Astrocyte of the cerebellum (primary cell): ENCODE measurements at places on chromosomes 16 and 17.

- no peak for DNase-seq
Measured at GRCh38 chr17:16873174-16874035, 98.5 kb downstream of the TNFRSF13B start.

GRCh38 chr16:57536306-57537193, at the start of gene CCDC102A:
TSS of gene CCDC102A (minus strand) at chr16:57536571. CDS start at chr16:57529177, 7,394 bp downstream.
- no peak for DNase-seq

GRCh38 chr17:41917192-41917591, 1.6 kb downstream of the ACLY start:
- peak; percentile 38 for DNase-seq

GRCh38 chr17:60393840-60394723, 2.1 kb upstream of the USP32 start:
- no peak for DNase-seq

- DNase-seq: no peak
Measured at GRCh38 chr17:77164483-77165091, 23.8 kb downstream of the SEC14L1 start.

DNA sequence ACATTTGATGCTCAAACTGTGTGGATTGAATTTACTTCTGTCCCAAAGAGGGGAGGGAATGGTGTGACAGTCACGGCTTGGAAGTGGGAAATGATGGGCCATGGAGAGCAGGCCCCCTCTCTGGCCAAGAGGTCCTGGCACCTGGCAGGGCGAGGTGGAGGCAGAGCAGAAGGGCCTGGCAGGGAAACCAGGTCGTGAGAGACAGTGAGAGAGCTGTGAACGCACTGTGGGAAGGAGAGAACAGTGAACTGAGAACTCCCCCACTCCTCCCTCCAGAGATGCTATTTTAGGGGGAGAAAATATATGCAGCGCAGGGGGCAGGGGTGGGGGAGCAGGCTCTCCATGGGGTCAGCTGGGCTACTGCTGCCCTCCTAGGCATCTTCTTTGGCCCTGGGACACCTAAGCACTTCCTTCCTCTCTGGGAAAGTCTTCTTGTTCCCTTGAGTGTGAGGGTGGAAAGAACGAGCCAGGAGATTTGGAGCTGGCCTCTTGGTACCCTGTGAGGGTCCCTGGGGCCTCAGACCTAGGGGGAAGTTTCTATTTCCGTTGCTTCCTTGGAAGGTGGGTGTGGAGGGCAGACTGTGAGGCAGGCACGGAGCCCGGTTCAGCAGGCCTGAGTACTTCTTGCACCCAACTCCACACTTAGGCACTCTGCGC, 17.2 kb upstream of the TBX21 start:
- DNase-seq: no peak

- no peak for DNase-seq
Measured at GRCh38 chr17:9872852-9873251, 32.2 kb downstream of the RCVRN start.

DNA sequence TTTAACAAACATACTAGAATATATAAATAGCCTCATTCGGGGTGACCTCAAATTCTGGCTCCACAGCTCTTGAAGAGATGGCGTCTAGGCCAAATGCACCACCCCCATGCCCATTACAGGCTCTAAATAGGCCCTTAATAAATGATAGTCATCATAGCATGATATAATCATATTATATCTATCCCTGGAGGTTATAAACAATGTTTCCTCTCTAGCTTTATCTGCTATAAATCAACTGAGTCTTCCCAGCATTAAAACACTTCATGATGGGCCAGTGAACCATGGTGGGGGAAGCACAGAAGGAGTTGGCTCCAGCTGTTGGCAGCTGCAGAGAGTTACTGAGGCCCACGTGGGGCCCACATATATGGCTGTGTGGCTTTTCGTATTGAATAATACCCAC, 214.9 kb upstream of the MPHOSPH6 start:
- DNase-seq: no peak

DNA sequence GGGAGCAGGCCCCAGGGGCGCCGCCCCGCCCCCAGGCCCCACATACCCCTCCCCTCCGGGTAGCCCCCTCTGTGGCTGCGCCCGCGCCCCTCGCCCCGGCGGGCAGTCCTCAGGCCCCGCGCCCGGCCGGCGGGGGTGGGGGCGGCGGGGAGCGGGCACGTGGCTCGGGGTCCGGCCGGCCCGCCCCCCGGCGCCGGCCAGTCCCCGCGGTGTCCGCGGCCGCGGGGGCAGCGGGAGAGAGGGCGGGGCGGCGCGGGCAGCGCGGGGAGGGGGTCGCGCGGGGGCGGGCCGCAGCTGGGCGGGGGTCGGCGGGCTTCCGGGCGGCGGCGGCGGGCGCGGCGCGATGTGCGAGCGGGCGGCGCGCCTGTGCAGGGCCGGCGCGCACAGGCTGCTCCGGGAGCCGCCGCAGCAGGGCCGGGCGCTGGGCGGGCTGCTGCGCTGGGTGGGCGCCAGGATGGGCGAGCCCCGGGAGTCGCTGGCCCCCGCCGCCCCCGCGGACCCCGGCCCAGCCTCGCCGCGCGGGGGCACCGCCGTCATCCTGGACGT, 335 bp downstream of the NECAB2 start:
- DNase-seq: no peak
